ENCODE measurements at places on chromosomes 2 and 18.

DNA sequence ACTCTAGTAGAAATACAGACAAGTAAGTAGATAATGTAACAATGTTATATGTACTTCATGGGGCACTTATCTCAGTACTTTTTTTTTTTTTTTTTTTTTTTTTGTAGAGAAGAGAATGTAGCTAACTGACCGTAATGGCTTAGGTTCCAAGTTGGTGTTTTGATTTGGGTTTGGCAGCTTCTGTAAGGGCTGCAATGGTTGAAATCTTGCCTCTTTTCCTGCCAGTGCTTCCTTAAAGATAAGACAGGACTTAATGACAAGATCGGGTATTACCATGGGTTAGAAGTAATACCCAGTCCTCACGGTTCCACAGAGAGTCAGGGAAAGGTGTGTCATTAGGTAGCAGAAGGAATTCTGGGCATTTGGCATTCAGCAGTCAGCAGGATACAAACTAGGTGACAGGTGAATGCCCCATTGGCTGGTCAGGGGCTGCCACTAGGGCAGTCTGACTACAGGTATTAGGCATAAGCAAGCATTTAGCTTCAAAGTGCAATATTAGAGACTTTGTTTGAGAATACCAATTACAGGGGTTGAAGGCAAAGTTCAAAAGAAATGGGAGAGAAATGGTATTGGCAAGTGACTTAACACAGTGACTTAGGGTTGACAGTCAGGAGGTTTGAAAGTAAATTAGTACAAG lies 189.4 kb upstream of the RND3 start:
- no peaks in the 10 kb centered on the region for H3K27me3 ChIP-seq
- no peaks in the 10 kb centered on the region for H3K36me3 ChIP-seq
- H3K4me1 ChIP-seq = no peaks in the 10 kb centered on the region
- DNase-seq = no peak
- no peak overlapping the region for H3K4me3 ChIP-seq

DNA sequence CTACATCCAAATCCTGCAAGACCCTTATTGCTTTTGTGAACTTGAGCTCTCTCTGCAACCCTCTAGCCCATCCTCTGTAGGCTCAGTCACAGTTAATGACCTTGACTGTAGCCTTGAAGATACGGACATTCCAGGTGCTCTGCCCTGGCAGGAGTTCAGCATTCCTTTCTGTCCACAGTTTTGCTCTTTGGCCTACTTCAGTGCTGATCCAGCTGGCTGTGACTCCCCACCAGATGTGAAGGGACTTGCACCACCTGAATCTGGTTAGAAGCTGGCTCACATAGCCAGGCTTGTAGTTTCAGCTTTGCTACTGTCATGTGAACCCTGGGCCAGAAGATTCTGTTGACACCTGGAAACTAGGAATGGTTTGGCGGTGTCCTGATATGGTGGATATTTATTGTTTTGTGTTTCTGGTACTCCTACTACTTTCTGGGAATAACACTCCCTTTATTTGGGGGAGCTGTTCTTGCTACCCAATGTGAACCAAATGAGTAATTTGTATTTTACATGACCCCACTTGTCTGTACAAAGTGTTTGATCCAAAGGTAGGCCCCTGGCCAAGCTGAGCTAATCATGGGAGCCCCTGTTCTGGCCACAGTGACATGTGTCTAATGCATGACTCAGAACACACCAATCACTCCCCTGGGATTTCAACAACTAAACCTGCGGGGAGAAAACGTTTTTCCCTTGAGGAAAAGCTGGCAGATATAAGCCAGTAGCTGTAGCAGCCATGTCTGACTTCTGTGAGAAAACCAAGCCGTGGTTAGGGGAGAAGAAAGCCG lies 73.4 kb downstream of the CDCA7 start:
- H3K4me3 ChIP-seq = no peak overlapping the region
- no peak overlapping the region for H3K27ac ChIP-seq
- no peaks in the 10 kb centered on the region for H3K36me3 ChIP-seq
- H3K27me3 ChIP-seq = peaks cover 7% of the 10 kb centered on the region

DNA sequence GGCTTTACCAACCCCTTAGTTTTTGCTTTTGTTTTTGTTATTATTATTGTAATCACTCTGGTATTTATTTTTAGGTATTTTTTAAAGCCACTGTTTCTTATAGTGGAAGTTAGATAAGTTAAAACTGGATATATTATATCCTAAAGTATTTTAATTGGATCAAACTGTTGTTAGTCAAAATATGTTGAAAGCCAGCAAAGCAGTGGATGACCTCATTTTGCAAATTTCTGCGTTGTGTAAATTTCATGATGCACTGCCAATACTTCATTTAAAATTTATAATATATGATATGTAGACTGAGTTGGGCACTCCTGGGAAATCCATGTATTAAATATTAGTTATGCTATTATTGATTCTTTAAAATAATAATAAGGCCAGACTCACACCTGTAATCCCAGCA lies 661.7 kb upstream of the NRXN1 start:
- no peak for DNase-seq
- no peaks in the 10 kb centered on the region for H3K36me3 ChIP-seq
- H3K4me1 ChIP-seq = no peaks in the 10 kb centered on the region
- no peak overlapping the region for H3K27ac ChIP-seq
- no peaks in the 10 kb centered on the region for H3K27me3 ChIP-seq

GRCh38 chr2:201654616-201655384 lies 11.5 kb upstream of the TMEM237 start:
- H3K27ac ChIP-seq = no peak overlapping the region
- H3K4me1 ChIP-seq = no peaks in the 10 kb centered on the region
- H3K36me3 ChIP-seq = no peaks in the 10 kb centered on the region
- no peak overlapping the region for H3K4me3 ChIP-seq

- no peak overlapping the region for H3K4me3 ChIP-seq
- no peaks in the 10 kb centered on the region for H3K36me3 ChIP-seq
- no peak for DNase-seq
- H3K4me1 ChIP-seq = no peaks in the 10 kb centered on the region
- H3K27ac ChIP-seq = no peak overlapping the region
Observed at GRCh38 chr2:46041434-46041833, 255.8 kb upstream of the EPAS1 start.

GRCh38 chr2:28055325-28055970 lies 164.9 kb downstream of the BABAM2 start:
- H3K27ac ChIP-seq = no peak overlapping the region
- H3K4me1 ChIP-seq = no peaks in the 10 kb centered on the region
- DNase-seq = no peak
- H3K4me3 ChIP-seq = no peak overlapping the region
- no peaks in the 10 kb centered on the region for H3K27me3 ChIP-seq
- H3K36me3 ChIP-seq = no peaks in the 10 kb centered on the region

- H3K27ac ChIP-seq = peak overlapping the region; percentile 56
- no peak overlapping the region for H3K4me3 ChIP-seq
- no peaks in the 10 kb centered on the region for H3K27me3 ChIP-seq
- no peaks in the 10 kb centered on the region for H3K36me3 ChIP-seq
- no peak for DNase-seq
- peaks cover 23% of the 10 kb centered on the region for H3K4me1 ChIP-seq
Observed at GRCh38 chr18:74252039-74252395, 39.7 kb downstream of the CYB5A start.

GRCh38 chr18:67280486-67281242 lies 235.9 kb downstream of the DSEL start:
- DNase-seq = no peak
- H3K27me3 ChIP-seq = no peaks in the 10 kb centered on the region
- no peaks in the 10 kb centered on the region for H3K36me3 ChIP-seq
- H3K4me1 ChIP-seq = no peaks in the 10 kb centered on the region
- H3K4me3 ChIP-seq = no peak overlapping the region
- H3K27ac ChIP-seq = no peak overlapping the region

GRCh38 chr18:74380916-74381315 lies 65.3 kb downstream of the C18orf63 start:
- no peaks in the 10 kb centered on the region for H3K36me3 ChIP-seq
- no peak overlapping the region for H3K27ac ChIP-seq

DNA sequence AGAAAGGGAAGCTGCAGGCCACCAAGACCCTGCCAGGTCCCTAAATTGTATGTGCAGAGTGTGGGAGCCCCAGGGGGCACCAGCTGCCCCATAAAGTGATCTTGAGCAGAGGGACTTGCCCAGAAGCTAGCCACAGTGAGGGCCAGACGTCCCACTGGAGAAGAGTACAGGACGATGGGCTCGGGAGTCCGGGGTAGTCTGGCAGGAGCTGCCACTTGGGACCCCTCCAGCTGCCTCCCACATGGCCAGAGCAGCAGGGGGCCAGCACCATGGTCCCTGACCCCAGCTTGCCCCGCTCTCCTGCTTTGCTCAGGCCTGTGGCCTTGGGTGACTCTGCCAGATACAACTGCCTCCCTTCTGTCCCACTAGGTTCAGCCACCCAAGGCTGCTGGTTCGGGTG lies 11.7 kb upstream of the LOXHD1 start:
- H3K4me1 ChIP-seq = no peaks in the 10 kb centered on the region
- H3K27ac ChIP-seq = no peak overlapping the region
- H3K4me3 ChIP-seq = no peak overlapping the region
- no peaks in the 10 kb centered on the region for H3K27me3 ChIP-seq
- no peaks in the 10 kb centered on the region for H3K36me3 ChIP-seq

- no peak overlapping the region for H3K4me3 ChIP-seq
- DNase-seq = no peak
- H3K27me3 ChIP-seq = no peaks in the 10 kb centered on the region
- H3K27ac ChIP-seq = no peak overlapping the region
- no peaks in the 10 kb centered on the region for H3K4me1 ChIP-seq
Observed at GRCh38 chr18:64149916-64150438, 1.1 kb upstream of the LINC00305 start.

DNA sequence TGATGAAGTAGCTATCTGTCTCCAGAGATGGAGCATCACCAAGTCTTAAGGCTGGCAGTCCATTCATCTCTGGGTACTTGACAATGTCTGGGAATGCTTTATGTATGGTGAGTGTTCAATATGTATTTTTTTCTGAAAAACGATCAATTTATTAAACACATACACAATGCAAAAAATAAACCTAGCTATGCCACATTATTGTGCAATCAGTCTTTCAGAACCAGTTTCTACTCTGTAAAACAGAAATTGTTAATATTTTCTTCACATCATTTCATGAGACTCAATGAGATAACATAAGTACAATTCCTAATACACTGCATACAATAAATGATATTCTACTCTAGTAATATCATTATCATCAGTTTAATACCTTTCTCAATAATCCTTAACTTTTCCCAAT lies 122.5 kb downstream of the PIGN start:
- H3K27ac ChIP-seq = no peak overlapping the region
- no peaks in the 10 kb centered on the region for H3K27me3 ChIP-seq
- peaks cover 51% of the 10 kb centered on the region for H3K36me3 ChIP-seq
- H3K4me1 ChIP-seq = no peaks in the 10 kb centered on the region
- no peak for DNase-seq
